Uterus (tissue), 4 donors: ENCODE measurements at places on chromosomes 13 and 19.

DNA sequence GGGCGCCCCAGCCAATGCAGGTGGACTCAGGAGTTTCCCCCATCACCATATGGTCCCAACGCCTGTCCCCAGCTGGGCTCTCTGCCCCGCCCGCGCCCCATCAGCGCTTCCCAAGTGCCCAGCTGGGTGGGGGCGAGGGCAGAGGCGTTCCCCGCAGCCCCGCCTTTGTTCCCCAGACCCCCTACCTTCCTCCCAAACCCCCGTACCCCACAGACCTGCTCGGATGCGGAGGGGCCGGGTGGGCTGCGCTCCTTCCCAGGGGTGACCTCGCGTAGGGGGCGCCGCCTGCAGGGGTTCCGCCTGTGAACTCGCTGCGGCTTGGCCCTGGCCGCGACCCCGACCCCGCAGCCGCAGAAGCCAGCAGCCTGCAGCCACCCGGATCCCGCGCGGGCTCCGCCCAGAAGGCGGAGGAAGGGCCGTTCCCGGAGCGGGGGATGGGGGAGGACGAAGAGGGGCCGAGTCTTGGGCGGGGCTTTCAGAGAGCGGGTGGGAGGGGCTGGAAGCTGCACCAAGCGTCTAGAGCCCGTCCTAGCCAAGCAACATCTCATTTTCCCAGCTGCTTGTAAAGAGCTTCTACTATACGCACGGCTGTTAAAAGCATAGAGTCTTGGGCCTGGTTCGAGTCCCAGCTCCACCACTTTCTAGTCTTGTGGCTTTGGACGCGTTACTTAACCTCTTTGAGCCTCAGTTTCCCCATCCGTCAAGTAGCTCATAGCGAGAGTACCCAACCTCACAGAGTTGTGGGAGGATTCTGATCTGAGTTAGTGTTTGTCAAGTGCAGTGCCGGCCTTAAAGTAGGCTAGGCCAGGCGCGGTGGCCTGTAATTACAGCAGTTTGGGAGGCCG, at the start of gene RAB3D:
TSS of gene RAB3D (minus strand) at position 404 of the 845 bp plus-strand sequence. CDS start 2,258 bp downstream, outside the sequence.
- no peaks in the 10 kb centered on the region for H3K4me1 ChIP-seq
- H3K27me3 ChIP-seq, result no peaks in the 10 kb centered on the region
- H3K4me3 ChIP-seq, result peak within 1 kb of the TSS; percentile 71
- H3K27ac ChIP-seq, result peak within 1 kb of the TSS; percentile 83
- no peaks in the 10 kb centered on the region for H3K36me3 ChIP-seq
- peak; percentile 95 for DNase-seq

DNA sequence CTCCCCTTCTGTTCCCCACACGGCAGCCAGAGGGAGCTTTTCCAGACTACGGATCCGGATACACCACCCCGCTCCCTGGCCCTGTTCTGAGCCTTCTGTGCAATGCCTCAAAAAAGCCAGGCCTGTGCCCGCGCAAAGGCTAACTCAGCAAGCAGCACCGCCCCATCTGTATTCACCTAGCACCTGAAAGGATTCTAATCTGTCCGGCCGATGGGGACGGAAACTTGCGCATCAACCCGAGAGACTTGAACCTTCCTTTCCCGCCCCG, 589 bp downstream of the ZBTB45 start:
- H3K27me3 ChIP-seq, result no peaks in the 10 kb centered on the region
- H3K4me1 ChIP-seq, result peaks cover 12% of the 10 kb centered on the region
- no peaks in the 10 kb centered on the region for H3K36me3 ChIP-seq
- DNase-seq, result peak; percentile 66
- peak overlapping the region; percentile 96 for H3K27ac ChIP-seq

GRCh38 chr13:21657538-21657937, 13.3 kb upstream of the FGF9 start:
- H3K4me3 ChIP-seq, result no peak overlapping the region
- H3K36me3 ChIP-seq, result no peaks in the 10 kb centered on the region
- H3K27ac ChIP-seq, result no peak overlapping the region
- DNase-seq, result no peak
- no peaks in the 10 kb centered on the region for H3K4me1 ChIP-seq

DNA sequence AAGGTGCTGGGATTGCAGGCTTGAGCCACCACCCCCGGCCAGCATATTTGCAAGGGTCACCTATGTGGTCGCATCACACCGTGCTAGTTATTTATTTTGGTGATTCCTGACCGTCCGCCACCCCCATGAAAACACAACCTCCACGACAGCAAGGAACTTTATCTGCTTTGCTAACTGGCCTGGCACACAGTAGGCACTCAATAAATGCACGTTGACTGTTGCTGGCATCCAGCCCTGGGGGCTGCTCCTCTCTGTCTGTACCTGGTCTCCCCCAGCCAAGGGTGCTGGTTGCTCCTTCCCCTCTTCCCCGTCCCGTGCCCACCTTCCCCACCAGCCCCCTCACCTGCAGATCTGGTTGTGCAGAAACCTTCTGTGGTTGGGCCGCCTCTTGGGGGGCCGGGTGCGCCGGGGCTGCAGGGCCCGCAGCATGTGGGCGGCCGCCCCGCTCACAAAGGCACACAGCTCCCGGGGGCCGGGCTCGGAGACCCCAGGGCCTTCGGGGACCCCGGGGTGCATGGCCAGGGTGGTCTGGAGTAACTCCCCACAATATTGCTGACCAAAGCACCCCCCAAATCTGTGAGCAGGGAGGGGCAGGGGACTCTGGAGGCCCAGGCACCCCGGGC, 401 bp downstream of the C19orf85 start:
- H3K4me3 ChIP-seq, result no peak overlapping the region
- H3K36me3 ChIP-seq, result no peaks in the 10 kb centered on the region
- no peak overlapping the region for H3K27ac ChIP-seq
- DNase-seq, result no peak

DNA sequence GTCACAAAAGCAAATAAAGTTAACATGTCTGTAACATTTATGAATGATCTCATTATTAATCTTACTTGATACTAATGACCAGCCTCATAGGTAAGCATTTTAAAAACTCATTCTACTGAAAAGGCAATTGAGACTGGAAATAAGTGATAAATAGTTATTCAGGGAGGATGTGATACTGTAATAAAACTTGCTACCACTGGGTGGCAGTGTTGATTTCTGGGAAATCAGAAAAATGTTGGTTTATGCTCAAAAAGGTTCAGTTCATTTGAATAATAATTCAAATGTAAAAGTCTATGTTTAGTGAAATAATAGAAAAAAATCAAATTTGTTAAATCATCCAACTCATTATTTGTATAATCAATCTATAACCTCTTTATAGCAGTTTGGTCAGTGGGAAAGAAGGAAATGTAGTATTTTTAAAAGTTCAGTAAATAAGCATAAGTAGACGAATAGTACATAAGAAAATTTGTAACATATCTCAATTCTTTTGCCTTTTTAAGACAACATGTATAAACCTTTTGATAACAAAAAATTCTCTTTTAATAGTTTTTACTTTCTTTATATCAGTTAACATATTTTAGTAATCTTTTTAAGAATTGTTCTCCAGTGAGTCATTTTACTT, 9.6 kb downstream of the ABHD13 start:
- no peak for DNase-seq
- no peak overlapping the region for H3K4me3 ChIP-seq

- peak overlapping the region; percentile 82 for H3K27ac ChIP-seq
- peak; percentile 64 for DNase-seq
- H3K4me3 ChIP-seq, result no peak overlapping the region
- H3K36me3 ChIP-seq, result no peaks in the 10 kb centered on the region
- H3K27me3 ChIP-seq, result no peaks in the 10 kb centered on the region
These were observed 1.3 kb downstream of the TSKS start for GRCh38 chr19:49761625-49762311.
